Fibroblast of skin of right quadriceps (primary cell): ENCODE measurements at places on chromosomes 7 and 10.
A peak's percentile ranks its signal among the peaks of the same experiment; 100 is the strongest.

DNA sequence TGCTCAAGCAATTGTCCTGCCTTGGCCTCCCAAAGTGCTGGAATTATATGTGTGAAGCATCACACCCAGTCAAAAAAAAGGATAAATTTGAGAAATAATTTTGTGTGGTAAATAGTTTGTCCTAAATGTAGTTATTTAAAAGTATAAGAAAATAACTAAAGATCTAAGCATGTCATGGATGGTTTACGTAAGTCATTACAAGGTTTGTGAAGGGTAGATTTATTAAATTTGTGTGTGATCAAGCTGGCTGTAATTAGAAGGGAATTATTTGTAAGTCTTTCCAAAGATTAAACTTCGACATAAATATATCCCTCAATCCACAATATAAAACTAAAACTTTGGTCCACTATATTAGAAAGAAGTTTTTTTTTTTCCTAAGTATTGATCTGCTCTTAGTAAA lies 28.6 kb downstream of the ORC5 start:
- peak; percentile 18 for DNase-seq

- peak; percentile 76 for DNase-seq
These were observed 254.8 kb downstream of the HGF start for GRCh38 chr7:81515009-81515408.

GRCh38 chr10:33229949-33230267 lies 104.6 kb downstream of the NRP1 start:
- DNase-seq, result no peak

- no peak for DNase-seq
These were observed 60.4 kb downstream of the CSGALNACT2 start for GRCh38 chr10:43198682-43199005.

- DNase-seq, result no peak
These were observed 116.5 kb upstream of the LRRN3 start for GRCh38 chr7:110974441-110974840.

DNA sequence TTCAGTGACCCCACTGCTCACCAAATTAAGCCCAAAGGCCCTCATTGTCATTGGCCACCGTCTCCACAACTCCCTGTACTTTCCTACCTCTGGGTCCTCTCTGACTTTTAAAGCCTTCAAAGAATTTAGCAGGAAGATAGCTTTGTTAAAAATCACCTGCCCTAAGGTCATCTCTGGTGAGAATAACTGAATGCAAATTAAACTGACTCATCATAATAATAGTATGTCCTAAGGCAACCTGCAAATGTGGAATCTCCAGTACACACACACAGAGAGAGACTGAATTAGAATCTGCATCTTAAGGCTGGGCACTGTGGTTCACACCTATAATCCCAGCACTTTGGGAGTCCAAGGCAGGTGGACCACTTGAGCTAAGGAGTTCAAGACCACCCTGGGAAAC lies 24.1 kb downstream of the OAT start:
- DNase-seq, result no peak

DNA sequence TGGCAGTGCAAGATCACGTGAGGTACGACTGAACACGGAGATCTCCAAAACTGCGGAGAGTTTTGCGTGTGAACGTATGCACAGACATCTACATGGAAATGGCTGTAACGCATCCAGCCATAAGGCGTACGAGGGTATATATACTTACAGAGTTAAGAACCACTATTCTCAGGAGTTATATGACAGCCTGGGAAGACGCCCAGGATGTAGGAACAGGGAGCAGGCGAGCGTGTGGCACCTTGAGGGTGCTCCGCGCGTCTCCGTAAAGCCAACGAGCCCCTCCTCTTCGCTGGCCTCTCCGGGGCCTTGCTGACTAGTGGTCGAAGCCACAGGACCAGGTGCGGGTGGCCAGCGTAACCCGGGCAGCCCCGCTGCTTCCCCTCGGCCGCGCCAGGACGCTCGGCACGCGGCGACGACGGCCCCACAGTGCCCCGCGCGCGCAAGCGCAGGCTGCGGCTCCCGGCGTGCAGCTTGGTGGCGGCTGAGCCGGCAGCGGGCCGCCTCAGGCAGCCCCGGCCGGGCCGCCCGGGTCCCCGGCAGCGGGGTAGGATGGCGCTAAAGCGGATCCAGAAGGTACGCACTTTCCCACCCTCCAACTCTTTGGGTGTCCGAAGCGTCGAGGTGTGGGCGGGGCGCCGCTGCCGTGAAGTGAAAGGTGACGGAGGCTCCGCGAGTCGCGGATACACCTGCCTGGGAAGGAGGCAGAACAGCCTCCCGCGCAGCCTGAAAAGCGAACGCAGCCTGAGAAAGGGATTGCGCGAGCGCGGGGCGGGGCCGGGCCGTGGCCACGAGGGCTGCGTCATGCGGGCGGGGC lies at the start of gene UBE2D4:
Gene UBE2D4 (plus strand): TSS at position 453 of the 814 bp plus-strand sequence. CDS start 97 bp downstream, at position 550.
- peak; percentile 53 for DNase-seq

- peak; percentile 20 for DNase-seq
These were observed 47.4 kb upstream of the PRKAR1B start for GRCh38 chr7:774161-775109.

DNA sequence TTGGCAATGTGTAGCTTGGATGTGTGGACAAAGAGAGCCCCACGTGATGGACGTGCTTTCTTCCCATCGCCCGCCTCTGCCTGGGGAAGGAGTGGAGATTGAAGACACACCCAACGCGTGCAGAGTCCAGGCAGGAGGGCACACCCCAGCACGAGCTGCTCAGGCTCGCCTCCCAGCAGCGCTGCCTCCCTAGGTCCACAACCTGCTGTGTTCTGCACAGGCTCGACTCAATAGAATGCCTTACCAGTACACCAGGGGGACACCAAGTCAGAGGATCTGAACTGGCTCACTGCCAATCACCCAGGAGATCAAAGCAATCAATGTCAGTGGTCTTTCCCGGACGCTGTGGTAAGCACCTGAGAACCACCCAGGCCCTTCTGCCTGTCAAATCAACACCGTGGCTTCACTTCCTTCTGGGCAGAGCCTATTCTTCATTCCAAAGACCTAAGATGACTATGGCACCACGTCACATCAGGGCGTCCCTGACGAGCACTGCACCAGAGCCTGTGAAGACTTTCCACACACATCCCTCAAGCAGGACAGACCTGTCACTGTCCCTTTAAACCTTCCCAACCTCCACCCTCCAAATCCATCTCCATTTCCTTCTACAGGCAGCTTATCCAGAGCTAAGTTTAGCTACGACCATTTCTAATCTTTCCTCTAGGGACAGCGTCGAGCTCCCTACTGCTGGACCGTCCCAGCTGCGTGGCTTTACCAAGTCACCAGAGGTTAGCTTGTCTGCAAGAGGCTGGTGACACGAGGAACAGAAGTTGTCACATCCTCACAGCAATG lies 72.3 kb downstream of the AMZ1 start:
- DNase-seq, result peak; percentile 43

DNA sequence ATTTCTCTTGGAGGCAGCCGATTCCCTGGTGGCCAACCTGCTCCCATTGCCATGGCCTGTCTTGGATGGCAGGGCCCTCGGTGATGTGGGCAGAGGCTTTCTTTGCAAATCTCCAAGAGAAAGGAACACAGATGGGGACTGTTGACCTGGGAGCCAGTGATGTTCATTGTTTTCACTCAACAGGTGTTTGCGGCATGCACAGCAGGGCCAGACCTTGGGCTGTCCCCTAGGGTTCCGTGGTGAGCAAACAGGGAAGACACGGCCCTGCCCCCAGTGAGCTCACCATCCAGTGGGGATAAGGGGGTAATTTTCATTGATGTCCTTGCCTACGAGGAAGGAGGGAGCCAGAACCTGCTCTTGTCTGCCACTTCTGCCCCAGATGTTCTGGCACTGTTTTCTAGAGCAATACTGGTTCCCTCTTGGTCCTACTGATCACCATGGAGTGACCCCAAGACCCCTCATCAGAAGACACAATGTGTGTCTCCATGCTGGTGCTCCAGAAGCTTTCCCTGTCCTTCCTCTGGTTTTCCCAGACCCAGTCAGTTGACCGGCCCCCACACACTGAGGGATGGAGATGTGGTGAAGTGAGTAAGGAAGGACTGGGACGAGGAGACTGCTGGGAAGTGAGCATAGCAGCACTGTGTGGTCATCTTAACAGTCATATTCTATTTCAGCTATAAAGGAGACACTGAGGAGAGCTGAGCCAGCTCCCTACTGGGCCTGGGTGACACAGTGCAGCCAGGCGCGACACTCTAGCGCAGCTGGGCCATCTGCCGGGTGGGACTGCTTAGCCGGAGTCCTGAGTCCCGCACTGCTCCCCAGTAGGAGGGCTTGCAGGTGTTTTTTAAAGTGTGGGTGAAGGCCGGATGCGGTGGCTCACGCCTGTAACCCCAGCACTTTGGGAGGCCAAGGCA lies 20.4 kb upstream of the FIGNL1 start:
- no peak for DNase-seq

DNA sequence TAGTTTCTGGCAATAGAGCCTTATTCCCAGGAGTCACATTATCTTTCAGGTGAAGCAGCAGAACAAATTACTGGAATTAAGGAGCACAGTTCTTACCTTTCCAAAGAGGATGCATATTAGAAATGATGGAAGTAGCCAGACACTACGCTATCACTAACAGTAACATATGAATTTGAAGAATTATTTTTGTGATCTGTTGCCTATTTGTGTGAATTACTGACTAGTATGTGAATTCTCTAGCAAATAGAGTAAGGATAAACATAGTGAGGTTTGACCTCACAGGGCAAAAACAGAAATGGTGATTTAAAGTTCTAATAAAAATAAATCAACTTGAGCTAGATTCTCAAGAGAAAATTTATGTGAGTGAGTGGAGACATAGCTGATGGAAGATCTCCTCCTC lies 1299.3 kb downstream of the XPNPEP1 start:
- DNase-seq, result no peak

GRCh38 chr7:30139836-30140384 lies 5.1 kb downstream of the MTURN start:
- DNase-seq, result no peak

DNA sequence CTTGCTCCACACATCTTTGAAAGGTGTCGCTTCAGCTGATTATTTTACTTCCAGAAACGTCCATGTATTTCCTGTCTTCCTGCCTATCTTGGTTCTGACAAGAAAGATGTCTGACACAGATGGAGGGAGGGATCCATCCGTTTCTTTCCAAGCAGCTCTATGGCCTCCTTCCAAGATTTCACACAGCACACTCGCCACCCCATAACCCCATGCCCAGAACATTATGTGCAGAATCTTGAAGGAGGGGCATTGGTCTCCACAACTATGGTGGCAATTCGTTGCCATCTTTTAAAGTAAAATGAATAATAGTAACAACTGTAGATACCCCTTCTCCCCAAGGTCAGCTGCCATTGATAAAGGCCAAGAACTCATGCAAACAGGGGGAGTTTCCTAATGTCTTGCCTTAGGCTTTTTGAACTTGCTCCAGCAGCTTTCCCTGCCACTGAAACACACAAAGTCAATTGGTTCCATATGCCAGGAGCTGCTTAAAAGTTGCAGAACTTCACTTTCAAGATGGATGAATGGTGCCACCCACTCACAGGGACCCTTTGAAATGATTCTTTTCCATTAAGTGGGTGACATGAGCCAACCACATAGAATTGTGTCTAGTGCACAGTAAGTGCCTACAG lies 60.0 kb downstream of the VSTM4 start:
- DNase-seq, result no peak

- no peak for DNase-seq
These were observed 8.2 kb downstream of the MAFK start for GRCh38 chr7:1538544-1539180.

GRCh38 chr7:157432957-157433576 lies 96.3 kb downstream of the DNAJB6 start:
- peak; percentile 38 for DNase-seq

DNA sequence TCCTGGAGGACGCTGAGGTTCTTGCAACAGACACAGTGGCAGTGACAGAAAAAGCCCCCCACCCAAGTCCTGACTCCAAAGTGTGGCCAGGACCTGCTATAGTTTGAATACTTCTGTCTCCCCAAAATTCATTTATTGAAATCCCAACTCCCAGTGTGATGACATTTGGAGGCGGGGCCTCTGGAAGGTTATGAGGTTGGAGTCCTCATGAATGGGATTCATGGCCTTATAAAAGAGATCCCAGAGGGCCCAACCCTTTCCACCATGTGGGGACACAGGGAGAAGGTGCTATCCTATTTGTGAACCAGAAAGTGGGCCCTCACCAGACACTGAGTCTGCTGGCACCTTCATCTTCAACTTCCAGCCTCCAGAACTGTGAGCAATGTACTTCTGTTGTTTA lies 18.3 kb downstream of the ANXA11 start:
- no peak for DNase-seq

DNA sequence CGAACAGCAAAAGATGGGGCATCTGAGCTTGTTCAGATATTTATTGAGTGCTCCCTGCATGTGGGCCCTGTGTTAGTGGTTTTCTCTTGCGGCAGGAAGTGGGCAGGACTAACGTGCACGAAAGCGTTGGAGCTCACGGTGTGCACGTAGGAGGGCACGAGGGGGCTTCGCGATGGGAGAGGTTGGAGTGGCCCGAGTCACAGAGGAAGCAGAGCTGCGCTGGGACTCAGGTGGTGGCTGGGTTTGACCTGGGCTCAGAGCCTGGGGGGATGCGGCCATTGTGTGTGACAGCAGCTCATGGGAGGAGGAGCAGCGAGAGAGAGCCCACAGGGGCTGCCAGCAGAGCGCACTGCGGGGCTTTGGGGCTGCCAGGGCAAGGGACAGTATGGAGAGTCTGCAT lies 7.7 kb downstream of the ZSCAN25 start:
- DNase-seq, result no peak

DNA sequence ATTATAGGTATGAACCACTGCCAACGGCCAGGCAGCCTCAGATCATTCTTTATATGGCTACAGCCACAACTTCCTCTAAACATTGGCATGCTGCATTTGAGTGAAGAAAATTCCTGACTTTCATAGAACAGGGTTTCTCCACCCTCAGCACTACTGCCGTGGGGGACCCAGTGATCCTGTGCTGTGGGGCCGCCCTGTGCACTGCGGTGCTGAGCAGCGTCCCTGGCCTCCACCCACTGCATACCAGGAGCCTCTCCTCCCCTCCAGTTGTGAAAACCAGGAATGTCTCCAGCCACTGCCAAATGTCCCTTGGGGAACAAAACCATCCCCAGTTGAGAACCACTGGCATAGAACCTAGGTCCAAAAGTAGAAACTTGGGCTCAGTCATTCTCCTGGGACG lies 15.8 kb downstream of the CNPY1 start:
- no peak for DNase-seq

DNA sequence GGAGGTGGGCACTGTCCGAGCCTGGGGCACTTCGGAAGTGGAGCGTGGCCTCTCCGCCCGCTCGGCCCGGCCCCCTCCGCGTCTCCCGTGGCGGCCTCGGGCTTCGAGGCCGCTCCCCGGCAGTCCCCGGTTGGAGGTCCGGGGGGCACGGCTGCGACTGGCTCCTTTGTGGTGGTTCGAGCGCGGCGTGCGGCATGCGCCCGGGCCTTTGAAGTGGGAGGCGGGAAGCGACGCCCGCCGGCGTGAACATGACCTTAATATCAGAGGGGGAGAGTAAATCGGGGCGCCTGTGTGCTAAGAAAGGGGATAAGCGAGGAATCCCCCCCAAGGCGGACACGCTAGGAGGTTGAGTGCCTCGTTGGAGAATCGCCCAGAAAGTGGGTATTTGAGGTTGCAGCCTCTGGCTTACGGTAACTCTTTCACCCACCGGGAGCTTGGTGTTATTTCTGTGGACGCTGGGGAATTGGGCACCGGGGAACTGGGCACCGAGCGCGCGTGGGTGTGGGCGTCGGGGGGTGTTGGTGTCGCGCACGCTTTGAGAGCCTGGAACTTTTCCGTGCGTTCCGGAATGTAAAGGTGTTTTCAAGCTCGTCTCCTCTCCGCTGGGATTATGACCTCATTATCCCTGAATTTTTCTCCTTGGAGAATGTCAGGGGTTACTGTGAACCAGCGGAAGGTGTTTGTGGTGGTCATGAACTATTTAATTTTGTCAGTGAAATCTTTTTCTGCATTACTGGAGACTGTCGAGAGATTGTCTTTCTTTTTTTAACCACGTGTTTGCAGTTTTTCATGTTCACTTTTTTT lies 660 bp downstream of the SUV39H2 start:
- DNase-seq, result peak; percentile 16

GRCh38 chr7:6203381-6203780 lies 69.0 kb downstream of the CYTH3 start:
- DNase-seq, result no peak
